Progenitor cell of endocrine pancreas (in vitro differentiated cells): ENCODE measurements at places on chromosomes 1 and 21. TPM values are rescaled to one million over a fixed set of nuclear protein-coding genes. Genes with fewer than 3 reads are reported as not detected.

Gene ASTN1
- total RNA-seq: 0.51 and 0.72 TPM in 2 replicates

Gene WNT4
- total RNA-seq: 0.74 and 0.98 TPM in 2 replicates

- DNase-seq: no peak
- H3K27me3 ChIP-seq: peaks cover 38% of the 10 kb centered on the region
- H3K36me3 ChIP-seq: no peaks in the 10 kb centered on the region
- no peak overlapping the region for H3K4me3 ChIP-seq
Observed at GRCh38 chr1:171256940-171257606, 8.8 kb downstream of the FMO1 start.

Gene DISP3
- 5.4 and 6.2 TPM in 2 replicates for total RNA-seq

DNA sequence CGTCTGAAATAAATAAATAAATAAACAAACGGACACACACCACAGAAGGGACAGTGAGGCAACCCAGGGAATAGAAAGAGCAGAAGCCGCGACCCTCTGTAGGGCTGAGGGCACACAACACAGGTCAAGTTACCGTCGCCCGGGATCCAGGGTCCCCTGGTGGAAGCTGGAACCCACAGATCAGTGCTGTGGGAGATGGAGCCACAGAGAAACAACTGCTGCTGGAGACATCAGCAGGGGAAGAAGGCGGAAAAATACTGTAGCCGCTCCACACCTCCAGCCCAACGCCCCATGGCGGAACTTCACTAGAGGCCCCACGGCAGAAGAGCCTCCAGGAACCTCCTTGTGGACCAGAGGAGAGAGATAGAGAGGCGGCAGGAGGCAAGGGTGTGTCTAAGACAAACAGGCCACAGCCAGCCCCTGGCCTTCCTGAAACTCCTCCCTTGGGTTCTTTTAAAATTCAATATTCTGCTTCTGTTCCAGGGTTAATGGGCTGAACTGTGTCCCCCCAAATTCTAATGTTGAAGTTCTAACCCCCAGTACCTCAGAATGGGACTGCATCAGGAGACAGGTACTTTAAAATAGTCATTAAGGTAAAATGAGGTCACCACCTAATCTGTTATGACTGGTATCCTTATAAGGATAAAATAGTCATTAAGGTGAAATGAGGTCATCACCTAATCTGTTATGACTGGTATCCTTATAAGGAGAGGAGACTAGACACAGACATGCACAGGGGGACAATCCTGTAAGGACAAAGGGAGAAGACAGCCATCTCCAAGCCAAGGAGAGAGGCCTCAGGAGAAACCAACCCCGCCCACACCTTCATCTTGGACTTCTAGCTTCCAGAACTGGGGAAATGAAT lies 7.7 kb upstream of the HLCS start:
- peaks cover 16% of the 10 kb centered on the region for H3K4me1 ChIP-seq
- DNase-seq: no peak

DNA sequence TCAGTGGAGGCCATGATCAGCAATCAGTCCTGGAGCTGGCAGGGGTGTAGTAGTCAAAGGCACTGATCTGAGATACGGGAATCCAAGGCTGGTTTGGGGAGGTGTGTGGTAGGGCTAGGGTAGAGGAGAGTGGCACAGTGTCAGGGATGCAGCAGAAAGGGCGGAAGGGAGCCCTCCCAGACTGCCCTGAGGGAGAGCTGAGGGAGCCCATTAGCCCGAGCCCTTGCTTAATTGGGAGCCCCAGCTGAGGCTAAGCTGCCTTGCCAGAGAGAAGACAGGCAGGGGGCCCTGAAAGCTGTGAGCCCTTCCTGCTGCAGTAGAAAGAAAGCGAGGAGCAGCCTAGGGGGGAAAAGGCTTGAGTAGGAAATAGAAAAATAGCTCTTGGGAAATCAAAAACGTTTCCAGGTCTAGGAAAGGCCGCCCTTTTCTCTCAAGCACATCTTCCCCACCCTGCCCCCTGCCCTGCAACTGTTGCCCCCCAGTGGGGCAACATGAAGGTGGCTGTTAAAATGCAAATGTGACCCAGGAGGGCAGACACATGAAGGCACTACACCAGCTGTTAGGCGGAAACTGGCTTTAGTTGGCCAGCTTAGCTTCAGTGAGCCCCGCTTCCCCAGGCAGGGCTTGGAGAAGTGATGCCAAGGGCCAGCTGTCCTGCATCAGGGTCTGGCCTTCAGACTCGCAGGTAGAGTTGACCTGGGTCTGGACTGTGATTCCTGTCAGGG lies 106.2 kb downstream of the UCK2 start:
- no peaks in the 10 kb centered on the region for H3K36me3 ChIP-seq
- DNase-seq: no peak
- H3K27ac ChIP-seq: no peak overlapping the region
- no peaks in the 10 kb centered on the region for H3K4me1 ChIP-seq
- peaks cover 26% of the 10 kb centered on the region for H3K27me3 ChIP-seq

Gene PDPN
- total RNA-seq: 9.5 and 13.9 TPM in 2 replicates
